ENCODE measurements at places on chromosomes 3 and 15.

DNA sequence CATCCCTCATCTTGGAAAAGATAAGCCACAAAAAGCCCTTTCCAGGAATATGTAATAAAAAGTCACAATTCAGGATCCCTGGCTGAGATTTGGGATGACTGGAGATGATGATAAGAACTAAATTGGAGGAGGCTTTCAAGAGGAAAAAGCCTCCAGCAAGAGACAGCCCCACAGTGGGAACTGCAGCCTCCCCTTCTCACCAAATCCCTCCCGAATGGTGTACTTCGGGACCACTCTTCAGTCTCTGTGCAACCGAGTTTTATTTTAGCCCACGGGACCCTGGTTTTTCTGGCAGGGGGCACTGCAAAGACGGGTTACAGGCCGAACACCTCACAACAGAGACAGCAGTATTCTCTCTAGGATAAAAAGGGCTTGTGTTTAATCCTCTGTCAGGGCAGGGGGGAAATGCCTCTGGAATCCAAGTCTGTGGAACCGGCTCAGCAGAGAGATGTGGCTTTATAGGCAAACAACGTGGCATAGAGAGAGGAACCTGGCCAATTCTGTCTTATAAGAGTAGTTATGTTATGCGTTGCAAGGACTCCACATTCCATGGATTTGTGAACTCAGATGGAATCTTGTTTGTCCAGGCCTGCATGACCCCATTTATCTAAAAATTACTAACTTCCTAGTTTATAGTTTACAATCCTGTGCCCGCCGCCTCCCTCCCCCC, 1.2 kb upstream of the LMCD1 start:
- DNase-seq: peak; percentile 67

DNA sequence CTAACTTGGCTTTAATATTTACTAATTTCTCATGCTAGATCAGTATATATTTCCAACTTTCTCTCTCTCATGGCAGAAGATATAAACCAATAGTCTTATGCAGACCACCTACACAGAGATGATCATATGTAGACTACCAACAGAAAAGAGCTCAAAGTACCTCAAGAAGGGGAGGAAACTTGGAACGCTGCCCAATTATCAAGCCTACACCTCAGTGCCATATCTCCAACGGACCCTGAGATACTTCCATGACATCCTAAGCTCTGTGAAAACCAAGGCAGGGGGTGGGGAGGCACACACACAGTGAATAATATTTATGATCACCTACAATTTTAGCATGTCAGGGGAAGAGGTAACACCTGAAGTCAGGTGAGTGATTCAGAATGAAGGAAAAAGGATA, 100.6 kb downstream of the STAG1 start:
- DNase-seq: no peak

DNA sequence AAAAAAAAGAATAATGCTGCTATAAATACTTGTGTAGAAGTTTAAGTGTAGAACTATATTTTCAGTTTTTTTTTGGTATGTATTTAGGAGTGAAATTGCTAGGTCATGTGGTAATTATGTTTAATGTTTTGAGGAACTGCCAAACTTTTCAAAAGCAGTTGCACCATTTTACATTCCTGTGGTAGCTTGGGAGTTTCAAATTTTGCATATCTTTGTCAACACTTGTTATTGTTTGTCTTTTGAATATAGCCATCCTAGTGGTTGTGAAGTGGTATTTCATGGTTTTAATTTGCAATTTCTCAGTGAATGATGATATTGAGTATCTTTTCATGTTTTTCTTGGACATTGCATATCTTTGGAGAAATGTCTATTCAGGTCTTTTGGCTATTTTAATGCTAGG, 30.4 kb downstream of the SKIL start:
- peak; percentile 57 for DNase-seq

DNA sequence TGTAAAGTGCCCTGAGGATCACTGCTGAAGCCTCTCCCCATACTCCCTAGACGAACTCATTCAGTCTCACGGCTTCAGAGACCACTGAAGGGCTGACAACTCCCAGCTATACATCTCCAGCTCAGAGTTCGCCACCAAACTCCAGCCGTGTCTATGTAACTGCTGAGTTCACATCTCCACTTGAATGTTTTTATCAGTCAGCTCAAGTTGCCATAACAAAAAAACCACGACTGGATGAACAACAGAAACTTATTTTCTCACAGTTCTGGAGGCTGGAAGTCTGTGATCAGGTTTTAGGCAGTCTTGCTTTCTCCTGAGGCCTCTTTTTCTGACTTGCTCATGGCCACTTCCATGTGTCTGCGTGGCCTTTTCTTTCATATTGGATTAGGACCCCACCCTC, 223.0 kb upstream of the LRRFIP2 start:
- DNase-seq: no peak

- DNase-seq: no peak
Measured at GRCh38 chr3:129371041-129371826, 57.2 kb downstream of the EFCAB12 start.

DNA sequence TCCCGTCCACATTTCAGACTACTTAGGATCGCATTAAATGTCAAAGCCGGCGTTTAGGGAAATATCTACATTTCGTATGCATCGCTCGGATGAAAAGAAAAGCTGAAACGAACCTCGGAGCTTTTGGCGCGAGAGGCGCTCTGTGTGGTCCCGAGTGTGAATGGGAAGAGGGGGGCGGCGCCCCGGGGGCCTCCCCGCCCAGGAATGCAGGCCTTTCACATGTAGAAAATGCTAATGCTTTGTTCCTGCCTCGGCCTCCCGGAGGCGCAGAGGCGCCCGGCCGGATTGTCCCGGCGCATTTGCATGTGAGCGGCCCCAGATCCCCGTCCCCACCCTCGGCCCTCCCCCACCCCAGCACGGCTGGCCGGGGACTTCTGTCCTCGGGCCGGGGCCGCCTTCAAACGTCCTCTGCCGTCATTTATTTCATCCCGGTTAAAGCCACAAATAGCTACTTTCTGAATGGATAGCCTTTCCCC, 37.0 kb upstream of the TRIM71 start:
- peak; percentile 49 for DNase-seq

DNA sequence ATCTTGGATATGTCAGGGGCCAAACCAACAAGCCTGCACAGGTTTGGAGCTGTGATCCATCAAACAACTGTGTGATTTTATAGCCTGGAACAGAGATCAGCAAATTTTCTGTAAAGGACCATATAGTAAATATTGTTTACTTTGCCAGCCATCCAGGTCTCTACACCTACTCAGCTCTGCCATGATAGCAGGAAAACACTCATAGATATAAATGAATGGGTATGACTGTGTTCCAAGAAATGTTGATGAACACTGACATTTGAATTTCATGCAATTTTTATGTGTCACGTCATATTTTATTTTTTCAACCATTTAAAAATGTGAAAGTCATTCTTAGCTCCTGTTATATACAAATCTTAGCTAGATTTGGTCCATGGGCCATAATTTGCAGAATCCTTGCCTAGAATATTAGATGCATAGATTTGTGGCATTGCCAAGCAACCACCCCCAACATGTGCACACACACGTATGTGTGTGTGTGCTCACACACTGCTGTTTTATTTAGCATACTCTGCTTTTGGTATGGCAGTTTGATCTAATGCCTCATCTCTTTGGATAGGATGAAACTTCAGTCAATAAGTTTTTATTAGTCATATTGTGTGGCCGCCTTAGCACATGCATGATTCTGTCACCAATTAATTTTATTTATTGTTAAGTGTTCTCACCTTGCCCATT, 6.4 kb downstream of the ATXN7 start:
- DNase-seq: peak; percentile 24

GRCh38 chr15:69099941-69100340, 60.5 kb upstream of the GLCE start:
- DNase-seq: no peak

- DNase-seq: no peak
Measured at GRCh38 chr15:51267051-51267702, 71.2 kb downstream of the CYP19A1 start.

DNA sequence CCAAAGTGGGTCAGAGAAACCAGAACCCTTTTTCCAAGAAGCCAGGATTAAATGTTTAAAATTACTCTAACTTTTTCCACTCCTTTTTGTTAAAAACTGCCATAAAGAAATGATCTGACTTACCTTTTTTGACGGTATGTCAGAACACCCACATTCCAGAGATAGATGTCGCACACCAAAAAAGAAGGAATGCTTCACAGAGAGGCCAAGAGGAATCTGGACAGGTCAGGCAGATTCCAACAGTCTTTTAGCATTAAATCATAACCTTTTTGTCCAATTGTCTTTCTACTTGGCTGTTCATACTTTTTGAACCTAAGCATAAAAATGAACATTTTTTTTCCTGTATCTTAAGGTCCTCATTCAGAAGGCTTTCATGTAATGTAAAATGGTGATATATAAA, 846.9 kb downstream of the NSUN3 start:
- no peak for DNase-seq

- peak; percentile 67 for DNase-seq
Measured at GRCh38 chr3:17195192-17195611, 310.4 kb downstream of the PLCL2 start.

GRCh38 chr15:90497912-90498311, 31.8 kb upstream of the CRTC3 start:
- no peak for DNase-seq

- no peak for DNase-seq
Measured at GRCh38 chr3:5221701-5222100, 34.2 kb downstream of the EDEM1 start.

DNA sequence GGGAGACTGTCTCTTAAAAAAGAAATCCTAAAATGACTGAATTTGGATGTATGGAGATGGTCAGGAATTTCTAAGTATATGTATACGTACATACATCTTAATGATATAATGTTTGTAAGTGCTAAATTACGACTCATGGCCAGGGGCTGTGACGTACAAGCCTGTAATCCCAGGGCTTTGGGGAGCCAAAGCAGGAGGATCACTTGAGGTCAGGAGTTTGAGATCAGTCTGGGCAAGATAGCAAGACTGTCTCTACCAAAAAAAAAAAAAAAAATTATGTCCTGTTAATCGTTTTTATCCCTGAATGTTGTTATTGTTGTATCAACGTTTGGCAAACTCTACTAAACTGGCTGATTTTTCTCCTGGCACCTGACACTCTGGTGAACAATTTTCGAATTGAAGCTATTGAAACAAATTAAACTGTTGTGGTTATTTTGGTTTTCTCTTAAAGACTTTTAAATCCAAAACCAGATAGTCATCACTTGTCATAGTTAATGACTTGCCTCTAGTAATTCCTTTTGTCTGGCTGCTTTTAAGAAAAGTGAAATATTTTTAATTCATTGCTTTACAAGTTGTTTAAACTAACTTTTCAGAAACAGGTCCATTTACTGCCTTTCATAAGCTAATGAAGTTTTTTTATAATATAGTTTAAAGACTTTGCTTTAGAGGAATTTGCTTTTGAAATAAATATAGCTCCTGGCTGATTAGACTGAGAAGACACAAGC, 7.0 kb downstream of the MORF4L1 start:
- DNase-seq: no peak

DNA sequence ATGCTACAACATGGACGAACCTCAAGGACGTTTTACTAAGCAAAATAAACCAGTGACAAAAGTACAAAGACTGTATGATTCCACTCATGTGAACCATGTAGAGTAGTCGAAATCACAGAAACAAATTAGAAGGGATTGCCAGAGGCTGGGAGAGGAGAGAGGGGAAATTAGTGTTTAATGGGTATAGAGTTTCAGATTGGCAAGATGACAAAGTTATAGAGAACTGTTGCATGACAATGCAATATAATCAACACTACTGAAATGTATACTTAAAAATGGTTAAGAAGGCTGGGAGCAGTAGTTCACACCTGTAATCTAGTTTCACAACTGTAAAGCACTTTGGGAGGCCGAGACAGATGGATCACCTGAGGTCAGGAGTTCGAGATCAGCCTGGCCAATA, 36.9 kb downstream of the PLS1 start:
- DNase-seq: no peak

DNA sequence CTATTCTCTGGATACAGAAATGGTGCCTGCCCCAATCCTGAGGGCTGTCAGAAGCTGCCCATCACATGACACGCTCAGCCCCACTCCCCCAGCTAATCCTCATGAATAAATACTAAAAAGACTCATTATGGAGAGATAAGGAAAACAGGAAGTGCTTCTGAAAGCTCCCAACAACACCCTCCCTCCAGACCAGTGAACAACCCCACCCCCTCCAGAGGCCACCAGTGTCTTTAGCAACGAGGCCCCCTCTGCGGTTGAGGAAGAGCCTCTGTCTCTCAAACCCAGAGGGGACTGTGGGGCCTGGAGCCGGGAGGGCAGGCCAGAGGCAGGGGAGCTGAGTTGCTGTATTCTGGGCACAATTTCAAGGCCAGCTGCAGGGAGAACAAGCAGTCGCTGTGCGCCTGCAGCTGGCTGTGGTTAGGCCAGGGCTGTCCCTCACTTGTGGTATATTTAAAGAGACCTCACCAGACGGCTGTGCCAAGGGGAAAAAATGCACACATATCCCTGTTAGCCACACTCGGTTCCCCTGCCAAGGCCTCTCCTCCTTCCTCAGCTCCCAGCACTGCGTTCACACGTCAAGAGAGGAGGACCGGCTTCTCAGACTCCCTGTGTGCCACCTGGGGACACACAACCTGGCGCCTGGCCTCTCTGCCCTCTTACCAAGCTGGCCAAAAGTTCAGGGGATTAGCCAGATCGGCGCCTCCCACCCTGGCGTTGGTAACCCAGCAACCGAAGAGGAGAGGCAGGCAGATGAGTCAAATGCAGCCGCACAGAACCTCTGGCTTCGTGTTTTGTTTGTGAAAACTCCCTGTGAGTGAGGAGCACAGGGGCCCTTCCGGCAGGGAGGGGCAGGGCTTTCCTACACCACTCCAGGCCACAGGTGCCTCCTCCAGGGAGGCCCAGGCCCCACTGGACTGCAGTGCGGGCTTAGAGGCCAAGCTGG, 101.2 kb upstream of the ETV5 start:
- peak; percentile 72 for DNase-seq

DNA sequence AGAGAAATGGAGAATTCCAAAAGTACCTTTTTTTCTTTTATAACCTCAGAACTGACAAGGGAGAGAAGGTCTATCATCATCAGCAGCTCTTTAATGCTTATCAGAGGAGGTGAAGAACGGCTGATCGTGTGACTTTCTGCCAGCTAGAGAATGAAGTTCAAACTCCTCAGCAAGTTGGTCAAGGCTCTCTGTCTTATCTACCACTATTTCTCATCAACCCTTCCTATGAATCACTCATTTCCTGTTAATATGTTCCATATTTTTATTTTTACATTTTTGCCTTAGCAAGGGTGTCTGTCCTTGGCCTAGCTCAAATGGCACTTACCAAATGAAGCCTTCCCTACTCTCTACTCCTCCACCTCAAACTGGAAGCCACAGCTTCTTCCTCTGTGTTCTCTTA, 73.1 kb upstream of the TSPAN3 start:
- DNase-seq: peak; percentile 72

- no peak for DNase-seq
Measured at GRCh38 chr3:100503448-100503847, 11.0 kb downstream of the TMEM45A start.

GRCh38 chr3:115663414-115663813, 40.1 kb downstream of the GAP43 start:
- no peak for DNase-seq

- DNase-seq: no peak
Measured at GRCh38 chr3:39249453-39250115, 30.3 kb downstream of the CX3CR1 start.

GRCh38 chr3:184643442-184643841, 68.4 kb downstream of the MAGEF1 start:
- DNase-seq: no peak

Measured in cardiac fibroblast (primary cell).